Gastrocnemius medialis (tissue), 4 donors: ENCODE measurements at places on chromosomes 7 and 10. TPM values are rescaled to one million over a fixed set of nuclear protein-coding genes. Genes with fewer than 3 reads are reported as not detected.
A peak's percentile ranks its signal among the peaks of the same experiment; 100 is the strongest.

GRCh38 chr7:153628825-153629224, 423.4 kb upstream of the DPP6 start:
- no peak overlapping the region for H3K4me3 ChIP-seq
- H3K27ac ChIP-seq = no peak overlapping the region
- no peak for DNase-seq
- no peaks in the 10 kb centered on the region for H3K27me3 ChIP-seq
- H3K4me1 ChIP-seq = no peaks in the 10 kb centered on the region

DNA sequence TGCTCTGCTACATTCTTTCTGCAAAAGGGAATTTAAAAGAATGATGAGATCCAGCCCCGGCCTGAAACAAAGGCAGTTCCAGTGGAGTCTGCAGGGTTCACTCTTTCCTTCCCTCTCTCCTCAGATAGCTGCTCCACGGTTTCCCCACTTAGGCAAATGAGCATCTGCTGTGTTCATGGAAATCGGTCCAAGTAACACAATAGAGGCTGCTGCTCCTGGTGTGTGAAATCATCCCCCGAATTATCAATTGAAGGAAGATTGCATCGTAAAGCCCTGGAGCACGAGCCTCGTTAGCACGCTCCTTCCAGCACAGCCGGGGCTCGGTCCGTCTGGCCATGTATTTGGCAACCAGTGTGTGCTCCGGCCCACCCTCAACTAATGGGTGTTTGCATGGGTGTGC, 108.3 kb upstream of the DPP6 start:
- DNase-seq = no peak
- H3K4me1 ChIP-seq = no peaks in the 10 kb centered on the region
- no peak overlapping the region for H3K27ac ChIP-seq
- H3K4me3 ChIP-seq = no peak overlapping the region

DNA sequence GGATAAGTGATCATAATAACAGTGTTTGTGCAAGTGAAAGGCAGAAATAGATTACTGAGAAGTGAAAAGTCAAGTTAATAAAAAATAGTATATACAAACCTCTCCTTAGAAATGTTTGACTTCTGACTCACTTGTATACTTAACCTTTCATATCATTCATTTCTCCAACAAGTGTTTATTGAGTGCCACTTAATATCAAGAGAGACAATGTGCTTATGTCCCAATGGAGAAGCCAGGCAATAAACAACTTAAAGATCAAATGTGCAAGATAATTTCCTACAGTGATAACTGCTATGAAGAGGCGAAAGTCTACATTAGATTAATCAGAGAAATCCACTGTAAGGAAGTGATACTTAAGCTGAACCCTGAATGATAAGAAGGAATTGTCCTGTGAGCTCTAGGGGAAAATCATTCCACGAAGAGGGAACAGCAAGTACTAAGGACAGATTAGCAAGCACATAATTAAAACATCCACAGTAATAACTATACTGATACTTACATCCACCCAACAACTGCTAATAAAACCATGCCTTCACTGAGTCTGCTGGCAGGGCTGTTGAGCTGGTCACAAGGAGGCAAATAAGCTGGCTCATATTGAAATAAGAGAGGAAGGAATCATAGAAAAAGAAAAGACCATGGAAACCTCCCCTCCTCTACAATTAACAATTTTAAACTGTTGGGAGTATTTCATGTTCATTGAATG, 203.5 kb downstream of the CTNNA3 start:
- H3K27me3 ChIP-seq = no peaks in the 10 kb centered on the region
- H3K36me3 ChIP-seq = no peaks in the 10 kb centered on the region
- no peak for DNase-seq
- no peak overlapping the region for H3K4me3 ChIP-seq

- H3K27ac ChIP-seq = no peak overlapping the region
- peaks cover 26% of the 10 kb centered on the region for H3K36me3 ChIP-seq
- H3K4me1 ChIP-seq = no peaks in the 10 kb centered on the region
- no peaks in the 10 kb centered on the region for H3K27me3 ChIP-seq
- no peak overlapping the region for H3K4me3 ChIP-seq
These were observed 82.9 kb upstream of the OGDHL start for GRCh38 chr10:49844775-49845595.

DNA sequence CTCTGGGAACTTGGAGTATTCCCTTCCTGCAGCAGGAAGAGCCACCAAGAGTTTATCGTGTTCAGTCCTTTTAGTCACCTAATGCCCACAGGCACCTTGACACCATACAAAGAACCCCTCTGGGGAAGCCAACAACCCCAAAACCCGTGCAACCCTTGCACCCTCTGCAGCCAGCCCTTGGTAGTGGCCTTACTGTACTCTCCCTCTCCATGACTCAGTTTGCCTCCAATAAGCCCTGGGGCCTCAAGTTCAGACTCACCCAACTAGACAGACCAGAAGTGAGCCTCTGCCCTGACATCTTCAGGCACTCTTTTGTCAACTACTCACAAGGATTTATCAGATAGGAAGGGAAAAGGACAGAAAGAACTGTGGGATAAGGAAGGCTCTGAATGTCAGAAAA, 30.9 kb downstream of the KCNMA1 start:
- H3K27me3 ChIP-seq = no peaks in the 10 kb centered on the region
- no peak overlapping the region for H3K4me3 ChIP-seq
- no peak for DNase-seq
- peaks cover 49% of the 10 kb centered on the region for H3K4me1 ChIP-seq
- H3K36me3 ChIP-seq = no peaks in the 10 kb centered on the region
- no peak overlapping the region for H3K27ac ChIP-seq

DNA sequence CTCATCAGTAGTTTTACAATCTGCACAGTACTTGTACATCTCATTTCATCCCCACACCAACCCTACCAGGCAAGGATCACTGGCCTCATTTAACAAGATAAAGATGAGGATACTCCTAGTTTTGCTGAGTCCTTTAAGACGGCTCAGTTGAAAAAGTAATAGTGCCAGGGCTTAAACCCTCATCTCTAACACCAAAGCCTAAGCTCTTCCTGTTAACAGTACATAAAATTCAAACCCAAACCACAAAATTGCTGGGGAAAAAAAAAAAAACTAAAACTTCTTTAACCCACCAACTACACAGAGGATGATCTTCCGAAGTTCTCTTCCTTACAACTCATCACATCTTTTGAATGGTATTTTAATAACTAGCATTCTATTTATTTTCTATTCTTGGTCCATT, 1.3 kb downstream of the SAR1A start:
- no peak for DNase-seq
- no peaks in the 10 kb centered on the region for H3K27me3 ChIP-seq
- peak overlapping the region; percentile 92 for H3K27ac ChIP-seq
- peaks cover 33% of the 10 kb centered on the region for H3K4me1 ChIP-seq
- no peaks in the 10 kb centered on the region for H3K36me3 ChIP-seq
- H3K4me3 ChIP-seq = peak overlapping the region; percentile 98

- H3K4me1 ChIP-seq = no peaks in the 10 kb centered on the region
- H3K36me3 ChIP-seq = no peaks in the 10 kb centered on the region
- H3K27me3 ChIP-seq = no peaks in the 10 kb centered on the region
These were observed 466.5 kb downstream of the PLXNA4 start for GRCh38 chr7:132109769-132110168.

DNA sequence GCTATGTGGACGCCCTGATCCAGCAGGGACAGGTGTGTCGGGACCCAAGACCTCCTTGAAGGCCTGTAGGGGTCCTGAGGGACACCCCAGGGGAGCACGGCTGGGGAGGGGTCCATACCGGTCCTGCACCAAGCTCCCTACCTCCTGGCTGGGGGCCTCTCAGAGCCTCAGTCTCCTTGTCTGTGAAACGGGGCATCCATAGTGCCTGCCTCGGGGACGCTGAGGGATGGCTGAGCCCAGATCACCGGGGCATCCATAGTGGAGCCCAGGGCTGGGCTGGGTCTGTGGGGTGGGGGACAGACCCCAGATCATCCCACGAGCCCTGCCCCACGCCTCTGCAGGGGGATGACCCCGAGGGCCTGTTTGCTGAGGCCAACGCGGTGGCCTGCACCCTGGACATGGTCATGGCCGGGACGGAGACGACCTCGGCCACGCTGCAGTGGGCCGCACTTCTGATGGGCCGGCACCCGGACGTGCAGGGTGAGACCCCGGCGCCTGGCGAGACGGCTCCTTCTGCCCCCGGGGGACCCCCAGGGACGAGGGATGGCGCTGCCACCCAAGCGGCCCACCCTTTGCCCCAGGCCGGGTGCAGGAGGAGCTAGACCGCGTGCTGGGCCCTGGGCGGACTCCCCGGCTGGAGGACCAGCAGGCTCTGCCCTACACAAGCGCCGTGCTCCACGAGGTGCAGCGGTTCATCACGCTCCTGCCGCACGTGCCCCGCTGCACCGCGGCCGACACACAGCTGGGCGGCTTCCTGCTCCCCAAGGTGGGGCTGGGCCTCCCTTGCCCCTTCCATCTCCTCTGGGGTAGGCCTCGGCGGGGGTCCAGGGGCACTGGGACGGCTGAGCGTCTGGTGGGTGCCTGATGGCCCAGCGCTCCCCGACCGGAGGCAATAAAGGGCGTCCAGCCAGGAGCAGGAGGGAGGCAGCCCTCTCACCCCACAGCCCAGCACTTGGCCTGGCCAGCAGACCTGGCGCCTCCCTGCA, 4.1 kb downstream of the CYP2W1 start:
- no peaks in the 10 kb centered on the region for H3K4me1 ChIP-seq
- no peak for DNase-seq
- H3K27ac ChIP-seq = no peak overlapping the region
- peaks cover 86% of the 10 kb centered on the region for H3K27me3 ChIP-seq
- no peak overlapping the region for H3K4me3 ChIP-seq
- no peaks in the 10 kb centered on the region for H3K36me3 ChIP-seq

- DNase-seq = no peak
- no peak overlapping the region for H3K27ac ChIP-seq
- peaks cover 6% of the 10 kb centered on the region for H3K4me1 ChIP-seq
- no peak overlapping the region for H3K4me3 ChIP-seq
These were observed 3.6 kb downstream of the VWC2 start for GRCh38 chr7:49776994-49777393.

- H3K36me3 ChIP-seq = no peaks in the 10 kb centered on the region
- no peak for DNase-seq
- H3K4me3 ChIP-seq = no peak overlapping the region
- H3K27ac ChIP-seq = no peak overlapping the region
These were observed 109.9 kb upstream of the ADO start for GRCh38 chr10:62694537-62695126.

DNA sequence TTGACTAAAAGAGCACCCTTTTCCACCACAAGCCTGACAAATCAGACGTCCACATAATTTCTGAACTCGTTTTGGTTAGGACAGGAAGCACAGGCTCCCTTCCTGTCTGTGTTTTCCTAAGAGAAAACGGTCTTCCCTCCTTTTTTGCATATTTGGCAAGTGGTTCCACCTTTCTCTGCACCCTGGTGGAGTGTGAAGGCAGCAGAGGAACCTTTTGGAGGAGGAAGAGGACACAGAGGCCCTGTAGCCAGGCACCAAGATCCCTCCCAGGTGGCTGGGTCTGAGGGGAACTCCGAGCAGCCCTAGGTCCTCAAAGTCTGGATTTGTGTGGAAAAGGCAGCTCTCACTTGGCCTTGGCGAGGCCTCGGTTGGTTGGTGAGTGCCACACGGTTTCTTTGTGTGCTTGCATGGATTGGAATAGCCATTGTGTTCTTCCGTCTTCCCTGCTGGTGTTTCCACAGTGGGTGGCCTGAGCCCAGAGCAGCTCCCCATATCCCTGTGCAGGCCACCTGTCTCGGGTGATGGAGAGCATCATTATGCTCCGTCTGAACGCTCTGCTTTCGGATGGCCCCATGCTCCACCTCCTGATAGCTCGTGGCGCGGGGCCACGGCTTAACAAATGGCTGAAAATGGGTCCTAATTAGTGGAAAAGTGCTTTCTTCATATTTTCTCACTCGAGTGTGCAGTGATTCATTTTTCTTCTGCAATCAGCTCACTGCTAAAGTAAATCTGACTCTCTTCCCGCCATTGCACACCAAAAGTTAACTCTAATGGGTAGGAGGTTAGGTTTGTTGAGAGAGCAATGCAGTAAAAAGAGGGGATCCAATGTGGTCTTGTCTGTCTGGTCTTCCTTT, 4.2 kb downstream of the IKZF1 start:
- H3K27ac ChIP-seq = no peak overlapping the region
- no peaks in the 10 kb centered on the region for H3K4me1 ChIP-seq
- H3K36me3 ChIP-seq = no peaks in the 10 kb centered on the region
- no peak for DNase-seq
- H3K4me3 ChIP-seq = no peak overlapping the region

DNA sequence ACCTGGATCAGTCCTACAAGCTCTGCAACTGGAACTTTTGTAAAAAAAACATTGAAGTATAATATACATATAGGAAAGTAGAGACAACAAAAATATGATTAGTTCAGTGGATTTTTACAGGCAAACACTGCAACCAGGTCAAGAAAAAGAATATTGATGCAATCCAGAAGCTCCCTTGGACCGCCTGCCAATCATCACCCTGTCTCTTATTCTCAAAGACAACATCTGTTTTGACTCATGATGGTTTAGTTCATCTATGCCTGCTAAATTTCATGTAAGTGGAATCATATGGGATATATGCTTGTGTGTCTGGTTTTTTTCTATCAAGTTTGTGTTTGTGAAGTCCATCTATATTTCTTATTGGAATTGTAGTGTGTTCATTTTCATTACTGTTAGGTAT, 7.7 kb upstream of the HYCC1 start:
- no peaks in the 10 kb centered on the region for H3K36me3 ChIP-seq
- no peak overlapping the region for H3K27ac ChIP-seq
- no peak for DNase-seq
- peaks cover 20% of the 10 kb centered on the region for H3K4me1 ChIP-seq
- no peak overlapping the region for H3K4me3 ChIP-seq
- no peaks in the 10 kb centered on the region for H3K27me3 ChIP-seq

DNA sequence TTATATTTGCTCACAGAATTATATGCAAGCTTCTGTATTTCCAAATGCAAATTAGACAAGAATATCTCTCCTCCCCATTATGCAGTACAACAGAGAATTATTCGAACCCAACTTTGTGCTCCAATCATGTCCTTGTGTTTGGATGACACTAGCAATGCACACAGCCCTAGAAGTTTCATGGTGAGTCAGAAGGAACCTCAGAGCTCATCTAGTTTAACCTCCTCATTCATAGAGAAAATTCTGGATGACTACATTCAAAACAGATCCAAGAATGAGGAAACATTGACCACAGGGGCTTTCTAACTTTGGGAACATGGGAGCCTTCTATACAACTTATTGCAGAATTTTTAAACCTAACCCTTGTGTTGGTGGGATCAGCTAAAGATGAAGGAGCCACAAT, 12.8 kb upstream of the ARID5B start:
- H3K27ac ChIP-seq = no peak overlapping the region
- no peak for DNase-seq
- no peaks in the 10 kb centered on the region for H3K4me1 ChIP-seq
- no peaks in the 10 kb centered on the region for H3K36me3 ChIP-seq
- H3K27me3 ChIP-seq = no peaks in the 10 kb centered on the region

The CALML5 gene
- not detected for total RNA-seq

The AKR1C8 gene
- not detected for total RNA-seq

The ABCB1 gene
- total RNA-seq = 0.56 TPM

The SP8 gene
- not detected for total RNA-seq

The HOXA11 gene
- total RNA-seq = 7.9 TPM

The LIPF gene
- not detected for total RNA-seq

The HIPK2 gene
- 45.0 TPM for total RNA-seq

The THNSL1 gene
- 0.82 TPM for total RNA-seq

The COL13A1 gene
- 0.19 TPM for total RNA-seq

The STAG3 gene
- 0.13 TPM for total RNA-seq
